ENCODE measurements at places on chromosomes 5 and 9. TPM values are rescaled to one million over a fixed set of nuclear protein-coding genes. Genes with fewer than 3 reads are reported as not detected.

TTF1 gene
- total RNA-seq = 6.8 TPM

LHX2 gene
- not detected for total RNA-seq

CNTLN gene
- 11.1 TPM for total RNA-seq

C1QTNF3 gene
- total RNA-seq = 0.99 TPM

FCN2 gene
- total RNA-seq = not detected

GTF3C5 gene
- total RNA-seq = 40.7 TPM

SMIM33 gene
- total RNA-seq = not detected

NEK6 gene
- 46.7 TPM for total RNA-seq

ARHGEF37 gene
- 2.2 TPM for total RNA-seq

Measured in smooth muscle cell of trachea (primary cell).